ENCODE measurements at places on chromosomes 6 and 20.

- DNase-seq: no peak
Observed at GRCh38 chr6:146892613-146893401, 294.0 kb downstream of the ADGB start.

- no peak for DNase-seq
Observed at GRCh38 chr6:50681213-50681824, 32.0 kb upstream of the TFAP2D start.

DNA sequence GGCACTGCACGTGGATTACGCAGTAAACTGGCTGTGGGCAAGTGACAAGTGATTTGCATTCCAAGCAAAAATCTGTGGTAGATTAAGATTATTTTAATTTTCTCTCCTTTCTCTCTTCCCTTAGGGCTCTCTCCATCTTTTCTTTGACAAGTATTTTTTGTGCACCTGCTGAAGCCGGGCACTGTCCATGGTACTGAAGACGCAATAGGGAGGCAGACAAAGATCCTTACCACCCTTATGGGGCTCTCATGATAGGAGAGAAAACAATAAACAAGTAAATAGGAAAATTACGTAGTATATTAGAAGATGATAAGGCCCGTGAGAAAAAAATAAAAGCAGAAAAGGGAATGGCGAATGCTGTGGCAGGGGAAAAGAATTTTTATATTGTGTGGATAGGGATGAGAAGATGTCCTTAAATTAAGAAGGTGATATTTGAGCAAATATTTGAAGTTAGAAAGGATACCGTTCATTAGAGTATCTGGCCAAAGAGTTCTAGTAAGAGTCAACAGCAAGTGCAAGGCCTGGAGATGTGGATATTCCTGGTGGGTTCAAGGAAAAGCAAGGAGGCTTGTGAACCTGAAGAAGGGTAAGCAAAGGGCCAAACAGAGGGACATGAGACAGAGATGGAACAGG is 146.0 kb downstream of the LAMP5 start:
- no peak for DNase-seq

DNA sequence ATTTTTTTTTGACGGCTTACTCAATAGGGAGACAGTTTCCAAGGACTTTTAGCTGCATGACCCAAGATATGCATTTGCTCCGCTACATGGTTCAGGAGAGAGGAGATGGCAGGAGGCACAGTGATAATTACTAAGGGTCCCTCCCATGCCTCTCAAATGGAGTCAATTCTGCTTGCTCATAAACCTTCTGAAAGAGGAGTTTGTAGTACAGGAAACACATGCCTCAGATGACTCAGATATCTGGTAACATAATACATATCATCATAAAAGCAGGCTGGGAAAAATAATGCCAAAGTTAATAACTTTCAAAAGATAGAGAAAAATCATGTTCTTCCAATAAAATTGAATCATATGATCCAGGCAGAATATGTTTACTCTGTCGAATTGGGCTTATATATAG is 97.6 kb upstream of the DEFB112 start:
- no peak for DNase-seq
